ENCODE measurements at places on chromosomes 2 and 18.
A peak's percentile ranks its signal among the peaks of the same experiment; 100 is the strongest.

- no peaks in the 10 kb centered on the region for H3K27me3 ChIP-seq
- H3K36me3 ChIP-seq: peaks cover 44% of the 10 kb centered on the region
- peaks cover 11% of the 10 kb centered on the region for H3K4me1 ChIP-seq
These were observed 31.1 kb downstream of the SPAG16 start for GRCh38 chr2:213315168-213315876.

- H3K27ac ChIP-seq: no peak overlapping the region
- H3K27me3 ChIP-seq: no peaks in the 10 kb centered on the region
- ATAC-seq: no peak
These were observed 1712.8 kb upstream of the TMEFF2 start for GRCh38 chr2:193907561-193907960.

DNA sequence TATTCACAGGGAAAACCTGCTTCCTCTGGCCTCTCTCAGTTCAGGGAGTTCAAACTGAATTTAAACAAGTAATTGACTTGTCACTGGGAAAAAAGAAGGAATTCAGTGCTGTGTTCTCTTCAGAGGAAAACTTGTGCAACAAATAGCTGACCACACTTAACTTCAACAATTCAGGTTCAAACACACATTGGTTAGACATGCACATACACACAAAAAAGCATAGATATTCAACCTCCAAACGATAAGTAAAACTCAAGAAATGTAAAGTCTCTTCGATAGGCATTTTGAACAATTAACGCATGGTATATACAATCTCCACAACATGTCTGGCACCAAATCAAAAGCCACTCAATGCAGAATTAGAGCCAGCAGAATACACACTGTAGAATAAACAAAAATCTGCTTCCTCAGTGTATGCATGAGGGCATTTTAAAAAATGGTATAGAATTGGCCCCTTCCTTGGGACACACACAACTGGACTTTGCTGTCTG lies 269.0 kb downstream of the TCF4 start:
- ATAC-seq: no peak
- H3K36me3 ChIP-seq: peaks cover 47% of the 10 kb centered on the region
- H3K4me1 ChIP-seq: peaks cover 43% of the 10 kb centered on the region
- peak overlapping the region; percentile 95 for H3K4me3 ChIP-seq

GRCh38 chr2:174974131-174974530 lies 31.1 kb downstream of the CHN1 start:
- ATAC-seq: no peak
- no peak overlapping the region for H3K27ac ChIP-seq
- H3K27me3 ChIP-seq: peaks cover 15% of the 10 kb centered on the region
- no peaks in the 10 kb centered on the region for H3K36me3 ChIP-seq

DNA sequence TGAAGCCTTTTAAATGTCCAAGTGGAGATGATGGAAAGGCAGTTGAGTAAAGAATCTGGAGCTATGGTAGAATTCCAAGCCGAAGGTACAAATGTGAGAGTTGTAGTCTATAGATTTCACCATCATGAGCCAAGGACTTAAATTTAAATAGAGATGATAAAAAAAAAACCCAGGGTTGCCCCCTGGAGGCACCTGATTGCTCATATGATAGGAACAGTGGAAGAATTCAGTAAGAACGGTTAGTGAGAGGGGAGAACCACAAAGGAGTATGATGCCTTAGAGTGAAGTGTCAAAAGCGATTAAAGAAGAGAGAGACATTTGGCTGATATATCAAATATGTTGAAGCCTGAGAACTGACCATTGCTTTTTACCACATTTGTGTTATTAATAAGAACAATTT lies 11.9 kb downstream of the NYAP2 start:
- ATAC-seq: no peak
- no peak overlapping the region for H3K27ac ChIP-seq
- H3K27me3 ChIP-seq: peaks cover 6% of the 10 kb centered on the region
- H3K4me3 ChIP-seq: no peak overlapping the region
- no peaks in the 10 kb centered on the region for H3K36me3 ChIP-seq

DNA sequence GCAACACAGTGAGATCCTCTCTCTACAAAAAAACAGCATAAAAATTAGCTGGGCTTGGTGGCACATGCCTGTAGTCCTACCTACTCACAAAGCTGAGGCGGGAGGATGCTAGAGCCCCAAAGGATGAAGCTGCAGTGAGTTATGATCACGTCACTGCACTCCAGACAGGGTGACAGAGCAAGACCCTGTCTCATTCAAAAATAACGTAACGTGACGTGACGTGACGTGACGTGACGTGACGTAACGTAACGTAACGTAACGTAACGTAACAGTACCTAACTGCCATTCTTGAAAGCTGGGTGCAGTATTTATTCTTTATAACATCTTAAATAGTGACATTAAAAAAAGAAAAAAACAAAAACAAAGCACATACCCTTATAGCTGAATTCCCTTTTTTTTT lies 51.7 kb downstream of the NOL10 start:
- no peaks in the 10 kb centered on the region for H3K4me1 ChIP-seq
- peaks cover 52% of the 10 kb centered on the region for H3K36me3 ChIP-seq
- ATAC-seq: no peak
- H3K27me3 ChIP-seq: no peaks in the 10 kb centered on the region
- H3K27ac ChIP-seq: no peak overlapping the region

DNA sequence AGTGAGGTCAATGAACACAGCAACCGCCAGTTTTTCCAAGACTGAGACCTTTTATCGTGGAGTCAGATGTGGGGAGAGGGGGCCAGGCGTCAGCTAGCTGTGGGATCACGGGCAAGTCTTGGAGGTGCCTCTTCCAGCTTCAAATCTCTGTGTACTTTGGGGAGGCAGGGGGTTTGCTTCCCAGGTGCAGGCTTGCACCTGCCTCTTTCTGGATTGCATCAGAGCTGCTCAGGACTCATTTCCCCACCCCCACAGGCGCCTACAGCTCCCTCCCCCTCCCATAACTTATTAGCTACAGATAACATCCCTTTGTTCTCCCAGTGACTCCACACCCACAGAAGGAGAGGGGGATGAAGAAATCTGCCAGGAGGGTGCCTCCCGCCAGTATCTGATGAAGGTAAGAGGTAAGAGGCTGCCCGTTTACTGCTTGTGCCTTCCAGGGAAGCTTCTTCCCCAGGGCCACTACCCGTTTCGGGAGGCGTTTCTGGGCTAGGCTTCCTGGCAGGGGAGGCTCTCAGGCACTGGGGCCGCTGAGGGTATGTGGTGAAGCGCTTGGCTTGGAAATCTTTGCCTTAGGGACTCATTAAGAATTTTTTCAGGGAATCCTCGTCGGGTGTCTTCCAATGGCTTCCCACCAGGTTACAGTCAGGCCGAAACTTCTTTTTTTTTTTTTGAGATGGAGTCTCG lies 18.8 kb upstream of the MRPL33 start:
- no peak overlapping the region for H3K4me3 ChIP-seq
- no peak for ATAC-seq
- no peaks in the 10 kb centered on the region for H3K36me3 ChIP-seq

GRCh38 chr2:54871457-54872107 lies 148.1 kb downstream of the EML6 start:
- ATAC-seq: no peak
- no peak overlapping the region for H3K4me3 ChIP-seq
- no peak overlapping the region for H3K27ac ChIP-seq
- peaks cover 15% of the 10 kb centered on the region for H3K4me1 ChIP-seq
